Body of pancreas (tissue), 4 donors: ENCODE measurements at places on chromosomes 16 and 17. TPM values are rescaled to one million over a fixed set of nuclear protein-coding genes. Genes with fewer than 3 reads are reported as not detected.

- DNase-seq: no peak
- H3K27me3 ChIP-seq: no peaks in the 10 kb centered on the region
- peak overlapping the region; percentile 57 for H3K4me3 ChIP-seq
These were observed 1.1 kb downstream of the SPSB3 start for GRCh38 chr16:1781254-1781653.

- no peak overlapping the region for H3K4me3 ChIP-seq
- H3K27ac ChIP-seq: no peak overlapping the region
- no peaks in the 10 kb centered on the region for H3K4me1 ChIP-seq
- H3K36me3 ChIP-seq: no peaks in the 10 kb centered on the region
- H3K27me3 ChIP-seq: no peaks in the 10 kb centered on the region
- no peak for DNase-seq
These were observed 30.0 kb upstream of the USP22 start for GRCh38 chr17:21072745-21073197.

DNA sequence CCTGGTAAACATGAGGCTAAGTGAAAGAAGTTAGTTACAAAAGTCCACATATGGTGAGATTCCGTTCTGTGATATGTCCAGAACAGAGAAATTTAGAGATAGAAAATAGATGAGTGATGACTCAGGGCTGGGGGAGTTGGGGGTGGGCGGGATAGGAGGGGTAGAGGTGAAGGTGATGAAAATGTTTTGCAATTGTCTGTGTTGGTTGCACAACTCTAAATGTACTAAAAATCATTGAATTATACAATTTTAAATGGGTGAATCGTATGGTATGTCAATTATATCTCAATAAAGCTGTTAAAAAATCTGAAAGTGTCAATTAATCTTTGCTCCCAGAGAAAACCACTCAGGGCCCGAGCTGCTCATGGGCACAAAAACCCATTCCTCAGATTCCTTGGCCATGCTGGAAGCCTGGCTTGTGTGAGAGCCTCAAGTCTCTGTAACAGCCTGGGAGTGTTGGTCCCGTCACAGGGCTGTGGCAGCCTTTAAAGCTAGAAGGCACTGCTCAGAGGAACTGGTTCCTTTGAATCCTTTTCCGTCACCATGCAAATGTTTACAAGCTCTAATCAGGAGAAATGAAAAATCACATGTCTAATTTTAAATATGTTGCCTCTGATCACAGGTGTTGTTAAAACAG lies 225.3 kb downstream of the WWOX start:
- no peak overlapping the region for H3K4me3 ChIP-seq
- no peaks in the 10 kb centered on the region for H3K4me1 ChIP-seq
- no peaks in the 10 kb centered on the region for H3K36me3 ChIP-seq

DLG4 gene
- total RNA-seq: 3.6 TPM

PTX4 gene
- not detected for total RNA-seq

SAMD14 gene
- not detected for total RNA-seq

CORO7 gene
- 13.2 TPM for total RNA-seq

KRT32 gene
- total RNA-seq: not detected

- H3K27me3 ChIP-seq: no peaks in the 10 kb centered on the region
- no peak overlapping the region for H3K27ac ChIP-seq
These were observed 17.3 kb downstream of the RSPRY1 start for GRCh38 chr16:57203451-57203850.

DNA sequence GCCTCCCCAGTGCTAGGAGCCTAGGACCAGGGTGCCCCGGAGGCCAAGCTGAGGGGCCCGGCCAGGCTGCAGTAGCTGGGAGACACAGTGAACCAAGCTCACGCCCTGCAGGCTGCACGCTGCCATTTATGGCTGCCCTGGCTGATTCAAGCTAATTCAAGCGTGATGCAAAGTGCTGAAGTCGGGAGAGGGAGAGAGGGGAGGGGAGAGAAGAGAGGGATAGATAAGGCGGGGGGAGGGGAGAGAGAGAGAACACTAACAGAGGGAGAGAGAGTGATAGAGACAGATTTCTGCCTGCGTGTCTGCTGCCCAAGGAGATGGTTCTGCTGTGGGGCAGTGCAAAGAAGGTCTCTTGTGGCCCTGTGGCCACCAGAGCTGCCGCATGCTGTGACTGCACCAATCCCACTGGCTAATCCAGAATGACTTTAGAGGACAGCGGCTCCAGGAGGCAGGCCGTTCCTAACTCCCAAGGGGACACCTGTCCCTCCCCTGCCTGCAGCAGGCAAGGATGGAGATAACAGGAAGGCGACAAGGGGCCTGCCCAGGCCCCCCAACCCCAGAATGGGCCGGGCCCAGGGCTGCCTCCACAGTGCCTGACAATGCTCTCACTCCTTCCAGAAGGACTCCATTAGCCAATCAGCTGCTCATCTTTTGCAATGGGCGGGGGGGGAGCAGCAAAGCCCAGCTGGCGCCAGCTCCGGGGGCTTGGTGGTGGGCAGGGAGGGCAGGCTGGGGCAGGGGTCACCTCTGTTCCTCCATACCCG lies 12.9 kb downstream of the MXRA7 start:
- H3K27me3 ChIP-seq: no peaks in the 10 kb centered on the region
- no peak overlapping the region for H3K4me3 ChIP-seq
- H3K4me1 ChIP-seq: peaks cover 19% of the 10 kb centered on the region
- no peaks in the 10 kb centered on the region for H3K36me3 ChIP-seq

- no peaks in the 10 kb centered on the region for H3K36me3 ChIP-seq
- no peaks in the 10 kb centered on the region for H3K27me3 ChIP-seq
- peaks cover 44% of the 10 kb centered on the region for H3K4me1 ChIP-seq
- DNase-seq: no peak
These were observed 10.7 kb upstream of the MRPS23 start for GRCh38 chr17:57860414-57860999.

HBA2 gene
- 23.4 TPM for total RNA-seq

DNA sequence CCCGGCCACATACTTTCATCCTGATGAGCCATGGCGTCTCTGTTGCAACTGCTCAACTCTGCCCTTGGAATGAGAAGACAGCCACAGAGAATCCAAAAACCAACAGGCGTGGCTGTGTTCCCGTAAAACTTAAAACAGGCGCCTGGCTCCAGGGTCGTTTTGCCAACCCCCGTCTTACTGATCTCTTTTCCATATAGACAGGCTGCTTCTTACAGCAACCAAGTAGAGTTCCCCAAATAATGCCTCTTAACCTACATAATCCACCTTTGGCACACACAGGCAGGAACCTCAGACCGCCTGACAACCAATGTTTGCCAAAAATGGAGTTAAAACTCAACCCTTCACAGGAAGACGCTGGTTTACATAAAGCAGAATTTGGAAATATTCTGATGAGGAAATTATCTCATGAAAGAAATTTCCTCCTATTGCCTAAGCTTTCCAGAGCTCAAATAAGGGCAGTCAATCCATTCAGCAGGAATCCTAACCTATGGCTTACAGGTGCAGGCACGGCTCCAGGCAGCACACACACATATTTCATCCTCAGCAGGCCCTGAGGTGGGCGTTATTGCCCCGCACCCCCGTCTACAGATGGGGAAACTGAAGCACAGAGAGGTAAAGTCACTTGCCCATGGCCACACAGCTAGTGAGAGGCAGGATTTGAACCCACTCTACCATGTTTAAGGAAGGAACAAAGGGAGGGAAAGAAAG lies 35.8 kb downstream of the LITAF start:
- H3K36me3 ChIP-seq: peaks cover 3% of the 10 kb centered on the region
- peaks cover 35% of the 10 kb centered on the region for H3K4me1 ChIP-seq
- no peak for DNase-seq
- H3K27me3 ChIP-seq: no peaks in the 10 kb centered on the region
- H3K4me3 ChIP-seq: no peak overlapping the region

- H3K4me3 ChIP-seq: no peak overlapping the region
- no peak overlapping the region for H3K27ac ChIP-seq
- DNase-seq: no peak
- H3K36me3 ChIP-seq: no peaks in the 10 kb centered on the region
- H3K4me1 ChIP-seq: no peaks in the 10 kb centered on the region
- no peaks in the 10 kb centered on the region for H3K27me3 ChIP-seq
These were observed 97.3 kb upstream of the NETO2 start for GRCh38 chr16:47241061-47241460.

- no peak overlapping the region for H3K4me3 ChIP-seq
- DNase-seq: no peak
- peak overlapping the region; percentile 81 for H3K27ac ChIP-seq
These were observed 24.0 kb upstream of the CIBAR2 start for GRCh38 chr16:85136213-85136701.

- DNase-seq: no peak
- no peak overlapping the region for H3K4me3 ChIP-seq
- no peaks in the 10 kb centered on the region for H3K36me3 ChIP-seq
- no peaks in the 10 kb centered on the region for H3K4me1 ChIP-seq
- no peaks in the 10 kb centered on the region for H3K27me3 ChIP-seq
These were observed 29.2 kb upstream of the MPHOSPH6 start for GRCh38 chr16:82199209-82199608.

GRCh38 chr16:86285421-86285820 lies 224.9 kb upstream of the FOXF1 start:
- no peak overlapping the region for H3K4me3 ChIP-seq
- H3K4me1 ChIP-seq: peaks cover 7% of the 10 kb centered on the region
- peaks cover 18% of the 10 kb centered on the region for H3K27me3 ChIP-seq
- H3K27ac ChIP-seq: no peak overlapping the region
- H3K36me3 ChIP-seq: no peaks in the 10 kb centered on the region

DNA sequence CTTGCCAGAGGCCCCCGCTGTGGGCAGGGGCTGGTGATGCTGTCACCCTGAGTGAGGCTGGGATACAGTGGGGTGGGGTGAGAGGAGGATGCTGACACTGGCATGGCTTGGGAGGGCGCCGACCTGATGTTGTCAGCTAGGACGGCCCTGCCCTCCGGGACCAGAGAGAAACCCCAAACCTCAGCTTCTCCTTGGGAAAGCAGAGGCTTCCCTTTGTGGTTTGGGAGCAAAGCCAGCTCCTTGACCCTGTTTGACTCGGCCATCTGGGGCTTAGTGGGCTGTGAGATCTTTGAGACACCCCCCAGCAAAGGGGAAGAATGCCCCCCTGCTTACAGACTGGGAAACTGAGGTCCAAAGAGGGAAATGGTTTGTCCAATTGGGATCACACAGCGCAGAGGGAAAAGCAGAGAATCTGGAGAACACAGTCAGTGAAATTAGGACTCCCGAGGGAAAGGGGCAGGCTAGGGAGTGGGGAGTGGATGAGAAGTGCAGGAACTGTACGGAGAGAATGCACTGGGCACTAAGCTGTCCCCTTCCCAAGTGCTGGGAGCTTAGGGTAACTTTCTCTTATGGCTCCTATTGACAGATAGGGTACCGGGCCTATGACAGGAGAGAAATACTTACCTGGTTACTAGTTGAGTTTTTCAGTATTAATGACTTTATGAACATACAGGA lies 40.7 kb upstream of the DLX4 start:
- H3K4me1 ChIP-seq: no peaks in the 10 kb centered on the region
- no peak overlapping the region for H3K27ac ChIP-seq
- H3K27me3 ChIP-seq: no peaks in the 10 kb centered on the region
- no peak for DNase-seq
- no peak overlapping the region for H3K4me3 ChIP-seq
- H3K36me3 ChIP-seq: no peaks in the 10 kb centered on the region

- H3K4me1 ChIP-seq: peaks cover 72% of the 10 kb centered on the region
- DNase-seq: peak; percentile 74
- H3K27ac ChIP-seq: peak overlapping the region; percentile 91
- H3K4me3 ChIP-seq: no peak overlapping the region
- no peaks in the 10 kb centered on the region for H3K36me3 ChIP-seq
These were observed 836 bp upstream of the MMP15 start for GRCh38 chr16:58024486-58025350.

- no peaks in the 10 kb centered on the region for H3K27me3 ChIP-seq
- H3K4me1 ChIP-seq: peaks cover 4% of the 10 kb centered on the region
- no peak overlapping the region for H3K27ac ChIP-seq
These were observed 25.0 kb upstream of the KCNJ2 start for GRCh38 chr17:70144260-70144846.

ATP2A1 gene
- total RNA-seq: not detected

PIGW gene
- 2.6 TPM for total RNA-seq

- no peak overlapping the region for H3K27ac ChIP-seq
- no peaks in the 10 kb centered on the region for H3K36me3 ChIP-seq
- H3K4me1 ChIP-seq: no peaks in the 10 kb centered on the region
- DNase-seq: no peak
- H3K4me3 ChIP-seq: no peak overlapping the region
- no peaks in the 10 kb centered on the region for H3K27me3 ChIP-seq
These were observed 35.7 kb upstream of the MEAK7 start for GRCh38 chr16:84540194-84540593.

DNA sequence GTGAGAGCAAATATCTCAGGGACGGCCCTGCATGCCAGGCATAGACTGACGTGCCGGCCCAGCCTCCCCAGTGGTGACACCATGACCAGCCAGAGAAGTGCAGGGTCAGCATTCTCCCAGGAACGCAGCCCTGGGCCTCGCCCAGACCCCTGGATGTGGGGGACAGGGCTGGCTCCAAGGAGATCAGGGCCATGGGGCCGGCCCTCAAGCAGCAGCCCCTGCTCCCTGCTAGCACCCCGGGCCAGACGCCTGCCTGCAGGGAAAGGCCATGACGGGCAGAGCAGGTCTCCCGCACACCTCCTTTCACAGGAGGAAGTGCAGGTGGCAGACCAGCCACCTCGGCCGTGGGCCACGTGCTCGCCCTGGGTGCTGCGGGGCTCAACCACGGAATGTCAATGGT lies 9.5 kb downstream of the NDUFAF8 start:
- no peak overlapping the region for H3K4me3 ChIP-seq
- no peaks in the 10 kb centered on the region for H3K4me1 ChIP-seq
- DNase-seq: no peak
- peaks cover 17% of the 10 kb centered on the region for H3K36me3 ChIP-seq
- H3K27ac ChIP-seq: no peak overlapping the region

DNA sequence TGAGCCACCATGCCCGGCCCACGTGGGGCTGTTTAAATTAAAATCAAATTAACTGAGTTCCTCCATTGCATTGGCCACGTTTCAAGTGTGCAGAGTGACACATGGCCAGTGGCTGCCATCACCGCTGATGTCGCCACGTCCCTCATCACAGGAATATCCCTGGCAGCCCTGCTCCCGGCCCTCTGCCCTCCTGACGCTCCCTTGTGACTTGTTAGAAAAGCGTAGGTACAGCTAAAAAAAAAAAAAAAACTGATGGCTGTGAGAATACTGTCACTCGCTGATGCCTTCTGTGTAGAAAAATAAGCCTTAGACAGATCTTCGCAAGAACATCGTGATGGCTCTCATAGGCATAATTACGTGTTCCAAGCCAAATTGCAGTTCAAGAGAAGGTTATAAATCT lies 21.7 kb downstream of the CARHSP1 start:
- H3K4me1 ChIP-seq: peaks cover 16% of the 10 kb centered on the region
- no peaks in the 10 kb centered on the region for H3K27me3 ChIP-seq
- peaks cover 10% of the 10 kb centered on the region for H3K36me3 ChIP-seq
- no peak overlapping the region for H3K27ac ChIP-seq
- H3K4me3 ChIP-seq: no peak overlapping the region

DNA sequence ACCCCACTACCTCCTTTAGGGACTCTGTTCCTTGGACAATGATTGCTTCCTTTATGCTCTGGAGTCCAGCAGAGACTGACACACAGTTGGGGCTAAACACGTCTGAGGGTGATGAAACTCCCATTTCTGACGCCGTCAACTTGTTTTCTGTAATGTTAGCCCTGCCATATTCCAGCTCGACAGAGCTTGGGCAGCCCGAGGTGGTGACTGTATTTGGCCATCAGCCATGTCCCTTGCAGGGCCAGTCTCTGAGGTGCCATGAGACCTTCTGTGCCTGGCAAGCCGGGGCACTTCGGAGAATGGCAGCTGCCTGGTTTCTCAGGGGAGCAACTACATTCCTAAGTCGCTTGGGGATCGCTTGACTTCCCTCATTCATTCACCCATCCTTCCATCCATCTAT lies 278.9 kb upstream of the TNRC6C start:
- no peaks in the 10 kb centered on the region for H3K36me3 ChIP-seq
- H3K4me3 ChIP-seq: no peak overlapping the region
- no peaks in the 10 kb centered on the region for H3K27me3 ChIP-seq
- no peak overlapping the region for H3K27ac ChIP-seq

GRCh38 chr16:14600164-14600563 lies 29.9 kb downstream of the PARN start:
- H3K4me3 ChIP-seq: no peak overlapping the region
- peaks cover 4% of the 10 kb centered on the region for H3K36me3 ChIP-seq
- no peaks in the 10 kb centered on the region for H3K4me1 ChIP-seq
- H3K27me3 ChIP-seq: no peaks in the 10 kb centered on the region
- peak; percentile 12 for DNase-seq
